ENCODE measurements at places on chromosomes 7 and 10.

- DNase-seq, result no peak
These were observed 59.1 kb downstream of the ARMC3 start for GRCh38 chr10:22986771-22987542.

DNA sequence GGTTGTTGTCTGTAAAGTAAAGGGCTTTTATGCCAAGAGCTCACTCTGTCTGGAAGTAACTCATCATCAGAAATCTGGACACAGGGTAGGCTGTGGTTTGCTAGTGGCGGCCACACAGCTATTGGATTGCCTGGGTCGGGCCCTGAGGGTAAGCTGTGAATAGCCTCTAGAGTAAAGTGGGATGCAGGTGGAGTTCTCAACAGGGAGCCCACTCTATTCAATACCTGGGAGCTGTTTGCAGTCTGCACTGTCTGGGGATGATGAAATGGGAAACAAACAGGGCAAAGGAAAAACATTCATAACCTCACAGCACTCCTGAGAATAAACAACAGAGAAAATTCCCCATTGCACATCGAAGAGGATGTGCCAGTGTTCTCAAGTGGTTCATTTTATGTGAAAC lies 582.6 kb downstream of the CALN1 start:
- DNase-seq, result no peak

DNA sequence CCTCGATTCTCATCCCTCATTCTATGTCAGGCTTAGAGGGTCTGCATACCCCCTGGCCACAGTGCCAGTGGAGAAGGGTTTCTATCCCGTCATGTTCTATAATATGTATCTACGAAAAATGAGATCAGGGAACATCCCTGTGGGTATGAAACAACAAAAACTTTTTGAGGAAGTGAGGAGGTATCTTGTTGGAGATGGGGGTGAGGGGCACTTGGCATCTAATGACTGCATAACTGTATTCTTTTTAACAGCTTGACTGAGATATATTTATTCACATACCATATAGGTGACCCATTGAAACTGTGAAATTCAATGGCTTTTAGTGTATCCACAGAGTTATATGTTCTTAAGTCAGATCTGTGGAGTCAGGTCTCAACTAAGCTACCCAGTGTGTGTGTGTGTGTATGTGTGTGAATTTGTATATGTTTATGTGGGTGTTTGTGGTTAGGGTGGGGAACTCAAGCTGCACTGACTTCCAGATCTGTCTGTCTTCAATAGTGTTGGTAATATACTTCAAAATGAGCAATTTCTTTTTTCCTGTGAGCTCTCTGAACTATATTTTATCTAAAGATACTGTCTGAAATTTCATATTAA lies 528.9 kb downstream of the CNTNAP2 start:
- DNase-seq, result no peak

DNA sequence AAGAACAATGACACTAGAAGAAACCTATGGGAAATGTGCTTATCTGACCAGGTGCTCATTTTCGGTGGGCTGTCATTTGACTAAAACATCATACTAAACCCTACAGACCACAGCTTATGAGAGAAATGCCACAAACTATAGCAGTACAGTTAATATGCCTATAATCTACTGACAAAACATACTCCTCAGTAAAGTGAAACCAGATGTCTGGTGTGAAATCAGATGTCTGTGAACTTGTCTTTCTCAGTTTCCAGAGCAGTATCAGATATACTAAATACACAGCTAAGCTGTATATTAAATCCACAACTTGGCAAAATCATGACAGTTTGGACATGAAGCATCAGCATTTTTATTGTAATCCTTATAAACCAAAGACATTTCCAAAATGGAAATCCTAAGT lies 3.3 kb downstream of the IMMP2L start:
- DNase-seq, result no peak

DNA sequence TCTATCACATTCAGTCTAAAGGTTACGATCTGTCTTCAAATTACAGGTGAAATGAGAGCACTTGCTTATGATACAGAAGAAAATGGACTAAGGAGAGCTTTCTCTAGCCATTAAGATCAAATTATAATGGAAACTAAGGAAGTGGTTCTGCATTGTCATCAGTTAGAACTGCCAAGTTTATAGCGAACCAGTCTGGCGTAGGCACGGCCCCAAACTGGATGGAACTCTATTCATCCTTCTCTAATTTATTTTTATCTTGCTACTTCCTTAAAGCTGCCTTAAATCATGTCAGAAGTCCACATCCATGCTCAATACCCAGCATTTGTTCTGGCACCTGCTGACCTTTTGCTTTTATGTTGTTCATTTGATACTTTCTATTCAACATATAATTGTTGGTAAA lies 63.7 kb upstream of the APBB1IP start:
- no peak for DNase-seq

DNA sequence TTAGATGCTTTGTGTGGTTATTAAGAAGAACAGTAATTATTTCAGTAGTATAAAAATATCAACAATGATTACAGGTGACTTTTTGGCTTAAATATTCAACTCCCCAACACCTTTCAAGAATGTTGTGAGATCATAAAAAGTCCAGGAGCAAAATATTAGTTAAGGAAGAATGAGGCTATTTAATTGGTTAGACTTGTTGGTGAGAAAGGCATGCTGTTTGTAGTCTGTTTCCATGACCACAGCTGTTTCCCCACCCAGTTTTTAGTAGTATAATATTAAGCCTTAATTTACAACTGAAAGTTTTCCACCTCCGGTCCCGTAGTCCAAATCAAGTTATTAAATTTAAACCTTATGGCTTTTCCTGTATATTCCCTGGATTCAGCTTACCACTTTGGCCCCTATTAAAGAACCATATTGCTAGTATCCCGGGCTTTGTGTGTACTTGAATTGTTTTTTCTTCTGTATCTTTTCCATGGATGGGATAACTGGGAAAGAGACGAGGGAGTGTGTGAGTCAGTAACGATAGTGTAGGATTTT lies 133.3 kb downstream of the CELF2 start:
- no peak for DNase-seq

- DNase-seq, result no peak
These were observed 86.5 kb downstream of the NEURL1 start for GRCh38 chr10:103580011-103580410.

- DNase-seq, result no peak
These were observed 47.7 kb upstream of the PDGFA start for GRCh38 chr7:567305-567883.

DNA sequence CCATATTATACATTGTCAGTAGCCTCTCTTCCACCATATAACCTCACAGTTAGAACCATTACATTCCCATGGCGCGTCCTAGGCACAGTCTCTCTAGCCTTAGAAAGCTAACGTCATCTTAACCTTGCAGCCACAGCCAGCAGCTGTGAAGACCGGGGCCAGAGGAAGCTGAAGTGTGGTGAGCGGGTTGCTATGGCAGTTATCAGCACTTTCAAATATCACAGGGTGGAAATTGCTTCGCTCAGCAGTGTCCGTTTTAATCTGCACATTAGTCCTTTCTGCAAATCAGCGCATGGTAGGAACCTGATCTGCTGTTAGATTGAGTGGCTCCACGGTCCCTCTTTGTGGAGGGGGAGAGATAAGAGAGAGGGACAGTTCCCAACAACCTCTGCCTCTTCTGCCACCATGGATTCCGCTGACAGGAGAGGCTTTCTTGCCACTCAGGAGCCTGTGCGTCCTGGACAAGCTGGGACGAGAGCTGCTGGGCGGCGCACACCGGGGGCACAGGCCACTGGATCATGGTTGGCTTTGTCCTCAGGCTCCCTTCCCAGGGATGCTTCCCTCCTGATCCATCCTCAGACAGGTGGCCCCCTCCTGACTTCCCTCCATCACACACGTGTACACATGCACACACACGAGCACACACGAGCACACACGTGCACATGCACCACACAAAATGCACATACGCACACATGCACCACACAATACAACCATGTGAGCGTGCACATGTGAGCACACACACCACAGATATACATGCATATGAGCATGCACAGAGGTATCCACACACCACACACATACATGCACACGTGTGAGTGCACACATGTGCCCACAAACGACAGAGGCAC lies 93.8 kb downstream of the WDR37 start:
- no peak for DNase-seq

DNA sequence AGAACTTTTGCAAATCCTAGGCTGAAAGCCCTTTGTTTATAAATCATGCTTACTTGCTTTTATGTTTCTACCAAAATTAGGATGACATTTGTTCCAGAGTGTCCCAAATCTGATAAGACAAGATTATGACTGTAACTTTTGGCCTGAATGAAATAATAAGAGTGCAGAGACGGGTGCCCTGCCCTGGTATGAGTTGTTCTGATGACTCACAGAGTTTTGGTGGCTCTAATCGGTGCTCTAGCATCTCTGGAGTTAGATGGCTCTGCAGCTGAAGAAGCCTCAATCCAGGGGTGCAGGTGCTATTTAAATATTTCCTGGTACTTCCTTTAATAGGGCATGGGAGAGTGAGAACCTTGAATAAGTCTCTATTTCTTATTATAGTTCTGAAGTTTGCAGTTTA lies 102.2 kb upstream of the ELMO1 start:
- no peak for DNase-seq

GRCh38 chr10:76555067-76555670 lies 1082.4 kb downstream of the KCNMA1 start:
- no peak for DNase-seq

GRCh38 chr10:116688241-116688711 lies 54.1 kb downstream of the HSPA12A start:
- no peak for DNase-seq

All from stimulated activated CD8-positive, alpha-beta memory T cell treated with anti-CD3 and anti-CD28 coated beads, Interleukin-12 subunit alpha, Interleukin-12 subunit beta, amount 100 ng/mL, for 4 hours (primary cell).